ENCODE measurements at places on chromosomes 5 and 9.

GRCh38 chr9:76143834-76144233 lies 250.4 kb downstream of the RFK start:
- no peak for DNase-seq

DNA sequence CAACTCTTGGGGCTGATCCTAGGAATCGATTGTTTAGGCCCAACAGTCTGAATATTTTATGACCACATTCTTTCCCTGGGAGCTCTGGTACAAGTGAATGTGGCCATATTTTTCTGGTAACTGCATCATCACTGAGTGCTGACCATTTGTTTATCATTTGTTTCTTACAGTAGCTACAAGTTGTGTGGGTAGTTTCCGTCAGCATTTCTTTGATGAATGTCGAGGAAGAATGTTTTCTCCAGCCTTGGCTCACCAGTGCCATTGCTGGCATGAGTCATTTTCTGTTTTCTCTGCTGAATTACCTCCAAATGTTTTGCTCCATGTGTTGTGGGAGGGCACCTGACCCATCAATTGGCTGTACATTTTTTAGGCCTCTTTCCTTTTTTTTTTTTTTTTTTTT lies 14.1 kb upstream of the CARD19 start:
- no peak for DNase-seq

- DNase-seq = no peak
Observed at GRCh38 chr9:125694478-125694877, 12.5 kb downstream of the MAPKAP1 start.

DNA sequence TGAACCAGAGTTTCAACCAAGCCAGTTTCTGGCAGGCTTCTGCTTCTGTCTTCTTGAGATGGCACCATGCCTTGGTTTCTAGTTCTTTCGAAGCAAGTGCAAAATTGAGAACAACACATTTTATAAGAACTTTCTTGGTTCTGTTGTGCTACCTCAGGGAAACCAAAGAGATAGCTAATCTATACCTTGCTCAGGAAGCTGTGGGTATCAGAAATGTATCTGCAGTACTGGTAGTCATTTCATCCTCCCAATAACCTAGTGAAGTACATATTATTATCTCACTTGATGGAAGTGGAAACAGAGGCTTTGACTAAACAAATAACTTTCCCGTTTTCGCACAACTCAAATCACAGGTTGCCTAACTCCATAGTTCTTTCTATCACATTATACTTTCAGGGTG lies 246.6 kb downstream of the ENC1 start:
- DNase-seq = no peak

GRCh38 chr9:98477884-98478283 lies 222.4 kb upstream of the TBC1D2 start:
- no peak for DNase-seq

- no peak for DNase-seq
Observed at GRCh38 chr9:6811436-6811835, 53.7 kb downstream of the KDM4C start.

DNA sequence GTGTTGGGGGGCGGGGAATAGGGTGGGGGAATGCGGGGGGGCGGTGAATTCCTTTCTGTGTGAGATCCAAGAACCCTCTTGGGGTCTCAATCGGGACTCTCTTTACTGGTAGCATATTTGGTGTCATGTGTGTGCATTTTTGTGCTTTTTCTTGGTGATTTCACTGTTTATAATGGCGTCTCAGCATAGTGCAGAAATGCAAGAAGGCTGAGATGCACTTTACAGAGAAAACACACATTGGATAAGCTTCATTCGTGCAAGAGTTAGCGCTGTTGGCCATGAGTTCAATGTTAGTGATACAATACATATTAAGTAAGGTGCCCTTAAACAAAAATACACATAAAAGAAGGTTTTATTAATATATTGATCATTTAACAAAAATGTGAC lies 771 bp upstream of the ENTPD8 start:
- no peak for DNase-seq

DNA sequence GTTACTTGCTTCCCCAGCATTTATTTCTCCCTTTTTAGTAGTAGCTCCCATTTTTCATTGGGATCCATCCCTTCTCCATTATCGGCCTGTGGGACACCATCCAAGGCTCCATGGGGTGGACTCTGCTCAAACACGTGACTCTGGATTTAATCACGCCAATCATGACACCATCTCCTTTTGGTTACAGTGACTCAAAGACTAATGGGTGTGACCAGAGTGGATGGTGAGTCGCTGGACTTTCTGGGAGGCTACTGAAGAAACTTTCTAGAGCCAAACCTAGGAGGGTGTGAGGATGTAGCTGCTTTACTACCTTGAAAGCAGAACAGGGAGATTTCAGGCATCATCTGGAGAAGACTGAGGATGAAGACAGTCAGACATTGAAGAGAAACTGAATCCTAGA lies 93.1 kb downstream of the PJA2 start:
- DNase-seq = no peak

GRCh38 chr9:79800578-79800977 lies 228.8 kb downstream of the TLE4 start:
- DNase-seq = no peak

- no peak for DNase-seq
Observed at GRCh38 chr5:96933764-96934707, 1.8 kb upstream of the LNPEP start.

- DNase-seq = no peak
Observed at GRCh38 chr5:79702606-79703380, 13.2 kb downstream of the CMYA5 start.

DNA sequence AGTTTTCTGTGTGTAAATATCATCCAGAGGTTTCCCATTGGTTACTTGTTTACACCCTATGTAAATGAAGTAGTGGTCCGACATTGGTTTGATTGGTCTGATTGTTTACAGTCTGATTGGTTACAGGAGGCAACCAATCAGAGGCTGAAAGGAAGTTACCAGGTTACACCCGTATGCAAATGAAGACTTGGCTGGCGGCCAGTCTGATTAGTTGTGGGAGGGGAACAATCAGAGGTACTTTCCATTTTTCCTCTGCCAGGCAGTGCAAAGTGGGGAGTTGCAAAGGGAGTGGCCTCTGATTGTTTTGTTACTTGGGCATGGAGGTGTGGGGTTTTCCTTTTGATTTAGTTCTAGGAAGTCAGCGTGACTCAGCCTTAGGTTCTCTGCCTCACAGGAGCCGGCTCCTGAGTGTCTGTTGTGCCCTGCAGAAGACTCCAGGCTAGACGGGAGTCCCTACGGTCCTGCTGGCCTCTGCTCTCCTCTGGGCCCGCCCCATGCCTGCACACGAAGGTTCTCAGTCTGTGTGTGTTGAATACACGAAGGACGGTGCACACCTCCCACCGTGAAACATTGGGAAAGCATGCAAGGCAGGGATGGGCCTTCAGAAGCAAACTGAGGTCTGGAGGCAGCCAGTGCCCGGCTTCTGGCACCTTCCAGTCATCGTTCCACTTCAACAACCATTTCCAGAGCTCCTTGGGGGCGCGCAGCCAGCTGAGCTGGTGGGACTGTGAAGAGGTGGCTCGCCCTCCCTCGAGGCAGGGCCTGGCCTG lies 42.9 kb downstream of the OLFM1 start:
- DNase-seq = no peak

- DNase-seq = no peak
Observed at GRCh38 chr9:68555437-68556150, 14.9 kb upstream of the TMEM252 start.

GRCh38 chr5:157571357-157571827 lies 4.2 kb downstream of the ADAM19 start:
- no peak for DNase-seq

DNA sequence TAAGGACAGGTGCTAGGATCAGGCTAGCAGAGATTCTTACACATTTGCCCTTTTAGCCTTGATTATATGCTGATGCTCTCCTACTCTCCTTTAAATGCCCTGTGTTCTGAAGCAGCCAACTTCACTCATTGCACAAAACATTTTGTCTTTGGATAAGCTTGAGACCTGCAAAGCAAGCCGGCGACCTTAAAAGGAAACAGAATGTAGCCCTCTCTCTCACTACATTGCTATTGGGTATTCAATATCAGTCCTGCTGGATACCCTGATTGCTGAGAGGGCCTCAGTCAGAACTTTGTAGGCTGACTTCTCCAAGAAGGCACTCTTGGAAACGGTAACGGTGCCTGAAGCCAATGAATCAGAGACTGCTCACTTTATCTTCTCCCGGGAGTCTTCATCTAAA lies 528.9 kb downstream of the DTWD2 start:
- no peak for DNase-seq

DNA sequence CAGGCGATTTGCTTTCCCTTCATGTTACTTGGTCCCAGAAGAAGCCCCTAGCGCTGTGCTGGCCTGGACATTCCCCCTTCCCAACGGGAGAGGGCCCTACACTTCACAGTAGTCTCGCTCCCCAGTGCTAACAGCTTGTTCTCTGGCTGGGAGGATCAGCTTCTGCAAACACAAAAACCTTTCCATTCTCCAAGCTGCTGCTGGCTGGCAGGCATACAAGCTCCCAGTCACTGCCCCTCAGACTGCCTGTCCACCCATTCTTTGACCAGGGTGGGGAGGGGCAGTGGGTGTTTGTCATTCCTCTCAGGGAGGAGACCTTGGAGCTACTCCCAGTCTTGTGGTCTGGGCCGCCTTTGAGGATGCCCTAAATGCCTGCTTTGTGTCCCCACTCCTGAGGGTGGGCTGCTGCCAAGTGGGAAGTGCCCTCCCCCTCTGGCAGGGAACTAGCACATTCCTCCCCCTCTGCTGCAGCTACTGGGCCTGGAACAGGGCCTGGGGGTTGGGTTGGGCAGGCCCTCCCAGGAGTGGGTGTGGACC lies 20.8 kb downstream of the ENHO start:
- peak; percentile 99 for DNase-seq

DNA sequence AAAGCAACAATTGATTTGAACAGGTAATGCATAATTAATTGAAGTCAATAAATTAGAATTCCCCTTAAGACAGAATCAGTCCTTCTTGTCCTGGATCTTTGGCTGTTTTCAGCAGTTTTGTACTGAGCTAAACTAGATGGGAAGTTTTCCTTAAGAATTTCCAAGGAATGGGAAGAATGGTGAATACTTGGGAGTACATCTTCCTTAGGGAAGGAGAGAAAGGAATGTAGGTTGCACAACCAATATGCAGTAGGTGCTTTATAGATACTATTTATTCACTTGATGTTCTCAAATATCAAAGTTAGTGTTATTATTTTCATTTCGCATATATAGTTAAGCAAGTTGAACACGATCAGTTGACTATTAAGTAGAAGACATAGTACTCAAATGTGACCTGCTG lies 183.5 kb upstream of the MAP1B start:
- DNase-seq = no peak

DNA sequence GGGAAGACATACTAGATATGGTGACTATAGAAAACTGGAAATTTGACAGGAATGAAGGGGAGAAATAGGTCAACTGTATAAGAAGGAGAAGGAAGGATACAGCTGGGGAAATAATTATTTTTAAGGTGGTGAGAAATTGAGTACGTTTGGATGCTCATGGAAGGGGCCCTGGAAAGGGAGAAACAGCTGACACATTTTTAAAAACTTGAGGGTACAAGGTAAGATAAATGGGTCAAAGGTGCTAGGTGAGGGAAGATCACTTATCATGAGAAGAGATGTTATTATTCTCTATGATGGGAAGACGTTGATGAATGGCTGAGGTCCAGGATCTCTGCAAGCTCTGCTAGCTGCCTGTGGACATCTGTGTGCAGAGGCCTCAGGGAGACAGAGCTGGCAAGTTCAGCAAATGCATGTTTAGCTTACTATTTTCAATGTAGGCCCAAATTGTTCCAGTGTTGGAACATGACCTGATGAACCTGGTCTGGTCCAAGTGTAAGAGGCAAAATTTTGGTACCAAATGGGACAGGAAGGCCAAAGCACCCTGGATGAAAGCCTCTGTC lies 181.7 kb downstream of the MTRR start:
- DNase-seq = no peak

DNA sequence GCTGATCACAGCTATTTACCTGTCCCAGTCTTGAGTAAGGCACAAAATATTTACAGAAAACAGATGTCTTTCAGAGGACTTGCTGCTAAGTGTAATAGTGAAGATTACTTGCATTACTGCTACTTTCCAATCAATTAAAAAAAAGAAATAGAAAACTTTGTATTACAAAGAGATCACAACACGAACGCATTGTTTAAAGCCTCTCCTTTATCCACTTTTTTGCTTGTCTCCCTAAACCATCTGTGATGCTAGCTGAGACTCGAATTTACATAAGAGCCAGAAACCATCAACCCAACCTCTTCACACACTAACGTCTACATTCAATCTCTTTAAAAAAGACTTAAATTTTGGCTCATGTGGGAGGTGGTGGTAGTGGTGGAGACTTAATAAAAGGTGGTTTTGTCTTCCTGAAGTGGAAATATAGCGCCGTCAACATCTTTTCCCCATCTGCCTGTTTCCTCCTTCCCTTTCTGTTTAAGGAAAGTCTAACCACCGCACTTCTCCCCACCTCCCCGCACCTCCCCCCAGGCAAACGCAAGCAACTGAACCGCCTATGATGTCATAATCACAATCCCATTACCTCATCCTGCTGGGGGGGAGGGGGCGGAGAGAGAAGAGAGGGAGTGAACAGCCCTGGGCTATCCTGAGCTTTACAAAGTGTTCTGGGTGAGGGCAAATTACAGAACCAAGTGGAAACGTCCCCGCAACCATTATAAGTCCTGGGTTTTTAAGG lies 948 bp upstream of the FAM53C start:
- no peak for DNase-seq

GRCh38 chr5:43363445-43364152 lies 48.6 kb downstream of the CCL28 start:
- no peak for DNase-seq

DNA sequence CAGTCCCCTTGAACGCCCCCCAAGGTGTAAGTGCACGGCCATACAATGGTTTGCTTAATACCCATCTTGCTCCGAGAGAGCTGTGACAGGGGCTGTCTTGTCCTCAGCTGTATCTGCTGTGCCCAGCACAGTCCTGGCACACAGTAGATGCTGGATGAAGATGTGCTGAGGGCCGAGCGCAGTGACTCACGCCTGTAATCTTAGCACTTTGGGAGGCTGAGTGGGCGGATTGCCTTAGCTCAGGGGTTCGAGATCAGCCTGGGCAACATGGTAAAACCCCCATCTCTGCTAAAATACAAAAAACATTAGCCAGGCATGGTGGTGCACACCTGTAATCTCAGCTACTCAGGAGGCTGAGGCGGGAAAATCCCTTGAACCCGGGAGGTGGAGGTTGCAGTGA lies 53.6 kb downstream of the C9orf50 start:
- DNase-seq = no peak

- no peak for DNase-seq
Observed at GRCh38 chr5:140827704-140828361, at the start of gene PCDHA6. TSS of gene PCDHA6 (plus strand) at chr5:140827960. CDS start at chr5:140828092, 132 bp downstream.

- no peak for DNase-seq
Observed at GRCh38 chr5:113117543-113118115, 141.0 kb downstream of the DCP2 start.

GRCh38 chr9:92438900-92439526 lies 14.7 kb upstream of the OMD start:
- no peak for DNase-seq

GRCh38 chr9:21968331-21969010 lies 25.7 kb downstream of the CDKN2A start:
- DNase-seq = no peak

- no peak for DNase-seq
Observed at GRCh38 chr5:147734894-147735293, 47.6 kb downstream of the JAKMIP2 start.

Data from substantia nigra (tissue), 51 donors.